ENCODE measurements at places on chromosomes 1 and 21. TPM values are rescaled to one million over a fixed set of nuclear protein-coding genes. Genes with fewer than 3 reads are reported as not detected.

- DNase-seq, result no peak
Measured at GRCh38 chr1:13708380-13708982, 8.5 kb downstream of the PRDM2 start.

- no peak for DNase-seq
Measured at GRCh38 chr21:18026359-18026758, 207.2 kb upstream of the C21orf91 start.

Gene RBBP4
- total RNA-seq, result 387 TPM

- DNase-seq, result no peak
Measured at GRCh38 chr1:54506594-54506993, 41.4 kb upstream of the ACOT11 start.

GRCh38 chr1:51850420-51851223, 27.9 kb downstream of the NRDC start:
- no peak for DNase-seq

- no peak for DNase-seq
Measured at GRCh38 chr1:924656-925560, 1.2 kb downstream of the SAMD11 start.

GRCh38 chr1:155305881-155306391, 2.7 kb upstream of the FDPS start:
- no peak for DNase-seq

- DNase-seq, result peak; percentile 78
Measured at GRCh38 chr1:246753670-246754535, 29.7 kb downstream of the SCCPDH start.

GRCh38 chr1:53066488-53066887, 4.5 kb downstream of the PODN start:
- DNase-seq, result no peak

All from mesothelial cell of epicardium (in vitro differentiated cells).